ENCODE measurements at places on chromosomes 16 and 17.

GRCh38 chr17:29555840-29556239 lies 11.0 kb downstream of the ABHD15 start:
- DNase-seq = no peak

DNA sequence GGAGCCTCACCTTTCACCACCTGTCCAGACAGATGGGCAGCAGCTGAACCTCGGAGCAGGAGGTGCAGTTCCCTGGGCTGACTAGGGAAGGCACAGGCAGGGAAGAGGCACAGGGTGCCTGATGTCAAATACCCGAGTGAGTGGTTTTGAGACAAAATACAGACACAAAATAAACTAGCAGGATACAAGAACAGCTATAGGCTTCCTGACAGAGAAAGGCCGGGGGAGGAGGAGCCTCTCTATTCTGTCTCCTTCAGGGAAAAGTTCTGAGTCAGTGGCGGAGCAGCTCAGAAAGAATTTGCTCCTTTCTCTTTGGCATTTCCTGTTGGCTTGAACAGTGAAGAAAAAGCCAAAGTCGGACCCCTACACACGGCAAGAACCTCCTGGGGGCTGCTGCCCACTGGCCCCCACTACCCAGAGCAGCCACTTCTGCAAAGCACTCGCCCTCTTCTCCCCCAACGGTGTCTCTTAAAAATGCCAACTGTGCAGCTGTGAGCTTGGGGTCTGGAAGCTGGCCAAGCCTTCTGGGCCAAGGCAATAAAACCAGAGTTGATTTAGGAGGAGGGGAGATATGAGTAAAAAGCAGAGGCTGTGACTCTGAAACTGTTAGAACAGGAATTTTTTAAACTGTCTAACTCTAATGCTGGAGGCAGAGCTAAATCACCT lies 14.4 kb upstream of the FAAP100 start:
- no peak for DNase-seq

GRCh38 chr16:72172105-72173034 lies at the start of gene PMFBP1:
Gene PMFBP1, minus strand, starts transcription at chr16:72172155. Its CDS starts 947 bp downstream, at chr16:72171208.
- no peak for DNase-seq

DNA sequence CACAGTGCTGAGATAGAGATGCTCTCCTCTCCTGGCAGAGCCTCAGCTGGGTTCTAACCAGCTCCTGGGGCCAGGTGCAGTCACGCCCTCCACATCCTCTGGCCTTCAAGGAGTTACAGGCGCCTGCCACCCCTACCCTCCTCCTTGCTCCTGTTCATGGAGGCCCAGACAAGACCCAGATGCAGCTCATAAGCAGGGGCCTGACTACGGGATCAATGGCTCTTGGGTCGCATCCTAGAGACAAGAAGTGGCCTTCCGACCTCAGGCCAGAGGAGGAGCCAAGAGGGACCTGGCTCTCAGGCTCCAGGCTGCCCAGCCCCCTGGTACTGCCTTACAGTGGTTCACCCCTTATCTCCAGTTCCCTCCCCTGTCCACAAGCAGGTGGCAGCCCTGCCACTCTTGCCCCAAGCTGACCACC lies 23.0 kb downstream of the ARHGAP27 start:
- DNase-seq = no peak

DNA sequence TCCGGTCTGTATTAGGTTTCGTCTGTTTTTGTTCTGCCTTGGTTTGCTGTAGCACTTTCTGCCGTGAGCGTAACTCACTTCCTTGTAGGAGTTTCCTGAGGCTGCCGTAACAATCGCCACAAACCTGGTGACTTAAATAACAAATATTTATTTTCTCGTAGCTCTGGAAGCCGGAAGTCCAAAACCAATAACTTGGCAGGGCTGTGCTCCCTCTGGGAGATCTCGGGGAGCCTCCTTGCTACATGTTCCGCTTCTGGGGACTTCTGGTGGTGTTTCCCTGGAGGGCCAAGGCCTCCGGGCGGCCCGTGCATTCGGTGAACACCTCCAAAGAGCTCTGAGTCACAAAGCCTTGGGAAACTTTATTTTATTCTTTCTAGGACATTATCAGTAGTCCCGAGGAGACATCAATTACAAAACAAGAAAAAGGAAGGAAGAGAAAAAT lies 6.8 kb upstream of the WDR45B start:
- no peak for DNase-seq

GRCh38 chr16:75485230-75486013 lies 9.8 kb downstream of the CHST6 start:
- DNase-seq = no peak

DNA sequence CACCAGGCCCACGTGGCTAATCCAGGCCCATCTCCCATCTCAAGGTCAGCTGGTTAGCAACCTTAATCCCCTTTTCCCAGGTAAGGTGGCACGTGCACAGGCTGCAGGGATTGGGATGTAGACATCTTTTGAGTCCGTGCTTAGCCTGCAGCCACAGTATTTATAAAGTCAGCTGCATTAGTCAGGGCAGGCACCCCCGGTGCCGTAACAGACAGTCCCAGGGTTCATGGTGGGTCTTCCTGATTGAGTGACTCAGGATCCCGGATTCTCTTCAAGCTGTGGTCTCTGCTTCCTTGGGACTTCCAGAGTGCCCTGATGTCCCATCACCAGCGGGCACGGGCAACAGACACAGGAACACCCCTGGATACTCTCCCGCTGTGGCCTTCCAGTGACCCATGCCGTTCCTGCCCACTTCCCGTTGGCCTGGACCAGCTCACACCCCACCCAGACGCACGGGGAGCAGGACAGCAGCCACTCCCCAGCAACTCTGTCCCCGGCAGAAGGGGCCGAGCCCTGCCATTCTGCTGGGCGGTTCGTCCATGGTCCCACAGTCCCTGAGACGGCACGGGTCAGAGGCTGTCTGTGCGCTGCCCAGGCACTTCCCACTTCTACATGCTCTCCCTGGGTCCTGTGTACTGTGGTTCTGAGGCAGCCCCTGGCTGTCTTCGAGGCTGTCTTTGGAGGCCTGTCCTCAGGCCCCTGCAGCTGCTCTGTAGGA lies 248.6 kb upstream of the GSE1 start:
- DNase-seq = no peak

DNA sequence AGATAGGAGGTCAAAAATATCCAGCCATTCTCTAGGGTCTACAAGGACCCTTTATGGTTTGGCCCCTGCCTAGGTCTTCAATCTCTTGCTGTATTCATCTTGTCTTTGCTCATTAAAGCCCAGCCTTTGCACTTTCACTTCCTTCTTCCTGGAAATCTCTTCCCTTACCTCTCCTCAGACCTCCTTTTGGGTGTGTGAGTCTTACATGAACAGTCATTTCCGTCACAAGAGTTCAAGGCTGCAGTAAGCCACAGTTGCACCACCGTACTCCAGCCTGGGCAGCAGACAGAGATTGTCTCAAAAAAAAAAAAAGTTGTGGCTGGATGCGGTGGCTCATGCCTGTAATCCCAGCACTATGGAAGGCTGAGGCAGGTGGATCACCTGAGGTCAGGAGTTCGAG lies 6.0 kb upstream of the ATP1B2 start:
- no peak for DNase-seq

- DNase-seq = no peak
Measured at GRCh38 chr17:48575673-48576478, 2.3 kb downstream of the HOXB4 start.

DNA sequence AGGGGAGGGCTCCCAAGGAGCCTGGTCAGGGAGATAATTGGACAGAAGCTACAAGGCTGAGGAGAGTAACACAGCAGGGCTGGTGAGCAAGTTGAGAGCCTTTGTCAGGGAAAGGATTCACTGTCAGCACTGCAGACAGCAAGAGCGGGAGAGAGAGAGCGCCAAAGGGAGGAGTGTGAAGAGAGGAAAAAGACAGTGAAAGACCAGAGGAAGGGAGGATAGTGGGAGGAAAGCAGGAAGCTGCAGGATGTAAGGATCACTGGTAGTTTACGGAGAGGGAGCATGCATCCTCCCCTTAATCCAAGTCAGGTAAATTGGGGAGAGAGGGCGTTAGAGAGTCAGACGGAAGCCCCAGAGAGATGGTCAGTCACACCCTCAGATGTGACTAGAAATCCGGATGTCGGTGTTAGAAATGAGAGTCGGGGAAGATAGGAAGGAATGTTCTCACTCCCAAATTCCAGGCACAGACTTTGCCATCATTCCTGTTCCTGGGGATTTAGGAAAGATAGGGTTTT lies 13.8 kb upstream of the SPOP start:
- DNase-seq = no peak

GRCh38 chr16:11801481-11802021 lies 4.5 kb upstream of the ZC3H7A start:
- DNase-seq = no peak

DNA sequence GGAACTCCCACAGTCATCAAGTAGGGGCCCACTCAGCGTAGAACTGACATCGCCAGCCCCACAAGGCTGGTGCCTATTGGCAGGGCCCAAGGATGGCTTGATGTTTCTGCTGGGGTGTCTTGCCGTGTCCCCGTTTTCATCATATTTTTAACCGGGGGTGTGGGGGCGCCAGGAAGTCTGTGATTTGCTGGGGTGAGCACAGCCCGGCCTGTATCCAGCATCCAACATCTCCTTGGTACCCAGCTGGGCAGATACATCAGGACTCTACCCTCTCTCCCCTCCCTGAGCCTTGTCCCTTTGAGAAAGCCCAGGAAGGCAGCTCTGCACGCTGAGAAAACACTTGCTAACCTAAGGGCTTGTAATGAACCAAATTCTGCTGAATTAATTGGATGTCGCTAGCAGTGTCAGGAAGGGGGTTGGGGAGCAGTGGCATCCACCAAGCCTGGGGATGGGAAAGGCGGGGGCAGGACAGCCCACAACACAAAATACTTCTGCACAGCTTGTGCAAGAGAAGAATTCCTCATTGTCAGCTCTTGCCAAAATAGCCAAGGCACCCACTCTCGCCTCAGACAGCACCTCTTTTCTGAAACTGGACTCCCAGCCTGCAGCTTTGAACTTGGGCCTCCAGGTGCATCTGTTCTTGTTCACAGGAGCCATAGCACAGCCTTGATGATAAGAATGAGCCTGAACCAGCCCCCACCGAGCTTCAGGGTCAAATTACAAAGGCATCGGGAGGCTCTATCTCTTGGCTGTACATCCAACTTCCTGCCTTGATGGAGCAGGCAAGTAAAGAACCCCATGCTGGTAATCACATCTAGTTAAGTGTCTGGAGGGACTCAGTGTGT lies 63.7 kb upstream of the LYRM9 start:
- no peak for DNase-seq

DNA sequence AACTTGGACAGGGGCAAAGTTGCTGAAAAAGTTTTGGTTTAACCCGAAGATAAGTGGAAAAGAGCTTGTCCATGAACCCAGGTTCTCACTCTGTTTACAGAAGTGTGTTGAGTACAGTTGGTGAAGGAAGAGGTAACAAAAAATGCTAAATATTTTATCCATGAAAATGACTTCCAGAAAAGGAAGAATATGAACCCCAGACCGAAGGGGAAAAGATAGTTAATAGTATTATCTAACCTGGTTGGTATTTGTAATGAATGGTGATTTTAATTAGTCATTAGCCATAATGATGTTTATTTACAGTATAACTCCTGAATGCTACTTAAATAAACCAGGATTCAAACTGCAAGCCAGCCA lies 574 bp upstream of the TMEM106A start:
- DNase-seq = no peak

DNA sequence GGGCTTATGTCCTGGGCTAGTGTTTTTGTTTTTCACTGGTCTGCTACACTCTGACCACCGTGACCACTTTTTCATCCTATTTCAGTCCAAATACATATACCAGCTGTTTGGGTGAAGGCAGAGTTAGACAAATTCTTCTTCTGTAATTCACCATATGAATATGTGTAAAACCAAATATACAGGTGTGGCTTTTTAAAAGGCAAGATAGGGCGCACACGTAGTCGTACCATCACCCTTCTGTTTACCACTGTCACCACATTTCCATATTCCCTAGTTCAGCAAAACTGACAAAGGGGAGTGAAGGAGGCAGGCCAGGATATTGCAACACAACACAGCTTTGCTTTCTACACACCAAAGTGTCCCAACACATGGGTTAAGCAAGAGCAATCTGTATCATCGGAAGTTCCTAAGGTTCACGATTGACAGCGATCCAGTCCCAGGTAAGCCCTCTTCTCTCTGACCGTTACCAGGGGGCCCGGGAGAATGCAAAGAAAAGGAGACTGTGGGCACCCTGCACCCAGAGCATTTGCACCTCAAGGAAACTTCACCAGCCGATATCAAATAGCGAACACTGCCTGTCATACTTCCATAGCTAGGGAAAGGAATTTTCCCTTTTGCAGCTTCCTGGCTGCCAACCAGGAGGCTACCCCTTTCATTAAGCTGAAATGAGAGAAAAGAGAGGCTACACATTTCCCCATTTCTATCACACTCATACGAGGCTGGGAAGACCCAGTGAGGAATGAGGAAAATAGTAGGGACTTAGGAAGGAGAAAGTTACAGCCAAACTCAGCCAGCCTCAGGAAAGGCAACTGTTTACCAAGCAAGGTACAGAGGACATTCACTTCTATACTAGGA lies 23.1 kb downstream of the CREBBP start:
- no peak for DNase-seq

GRCh38 chr17:17304521-17304985 lies 1.4 kb downstream of the NT5M start:
- DNase-seq = no peak

GRCh38 chr16:66226762-66227161 lies 139.7 kb upstream of the CDH5 start:
- no peak for DNase-seq

DNA sequence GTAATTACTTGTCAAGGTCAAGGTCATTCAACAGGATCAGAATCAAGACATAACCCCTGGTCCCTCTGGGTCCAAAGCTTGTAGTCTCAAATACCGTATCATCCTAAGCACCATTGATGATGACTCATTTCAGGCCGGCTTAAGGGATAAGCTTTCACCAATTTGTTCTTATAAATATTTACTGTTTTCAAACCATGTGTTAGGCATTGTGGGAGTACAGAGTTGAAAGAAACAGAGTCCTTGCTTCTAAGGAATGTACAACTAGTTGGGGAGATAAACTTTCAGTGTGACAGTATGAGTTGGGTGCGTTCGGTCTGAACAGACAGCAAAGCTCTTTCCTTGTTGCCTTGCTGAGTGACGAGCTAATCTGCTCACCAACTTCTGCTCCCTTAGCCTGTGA lies 183.5 kb upstream of the MAF start:
- DNase-seq = no peak

GRCh38 chr16:30094541-30095165 lies 1.4 kb downstream of the YPEL3 start:
- DNase-seq = no peak

GRCh38 chr17:69812240-69812837 lies 262.7 kb upstream of the KCNJ16 start:
- DNase-seq = no peak

DNA sequence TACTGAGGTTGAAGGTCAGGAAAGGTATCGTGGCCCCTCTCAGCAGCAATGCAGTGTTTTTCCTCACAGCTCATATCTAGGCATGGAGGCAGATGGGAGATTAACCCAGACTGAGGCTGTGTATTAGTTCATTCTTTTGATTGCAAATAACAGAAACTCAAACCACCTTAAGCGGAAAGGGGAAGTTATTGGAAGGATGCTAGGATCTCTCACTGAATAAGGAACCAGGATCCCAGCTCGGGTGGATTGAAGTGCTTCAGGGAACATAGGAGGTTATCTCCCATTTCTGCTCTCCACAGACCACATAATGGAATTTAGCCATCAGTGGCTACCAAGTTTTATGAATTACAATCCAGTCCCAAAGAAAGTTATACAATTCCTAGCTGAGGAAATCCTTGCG lies 8.2 kb downstream of the ZNF689 start:
- DNase-seq = no peak

- no peak for DNase-seq
Measured at GRCh38 chr16:46911038-46911437, 26.9 kb downstream of the GPT2 start.
